ENCODE measurements at places on chromosomes 7 and 10.
A peak's percentile ranks its signal among the peaks of the same experiment; 100 is the strongest.

GRCh38 chr10:84783386-84783785 is 455.0 kb downstream of the CCSER2 start:
- peak; percentile 65 for DNase-seq

DNA sequence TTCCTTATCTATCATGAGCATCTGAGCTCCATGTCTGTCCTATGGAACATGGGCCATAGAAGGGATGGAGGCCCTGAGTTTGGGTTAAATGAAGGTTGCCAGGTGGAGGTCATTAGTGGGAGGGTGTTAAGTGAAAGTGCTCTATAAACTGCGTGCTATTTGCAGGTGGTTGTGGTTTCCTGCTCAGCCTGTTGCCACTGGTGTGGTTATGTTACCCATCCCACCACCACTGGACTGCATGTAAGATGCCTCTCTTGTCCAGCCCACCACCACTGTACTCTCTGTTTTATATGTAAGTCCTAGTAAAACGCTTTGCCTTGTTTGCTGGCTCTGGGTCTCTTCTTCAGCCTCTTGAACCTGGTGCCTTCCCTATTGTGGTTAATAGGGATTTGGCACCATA is 711.2 kb downstream of the SORCS3 start:
- no peak for DNase-seq

DNA sequence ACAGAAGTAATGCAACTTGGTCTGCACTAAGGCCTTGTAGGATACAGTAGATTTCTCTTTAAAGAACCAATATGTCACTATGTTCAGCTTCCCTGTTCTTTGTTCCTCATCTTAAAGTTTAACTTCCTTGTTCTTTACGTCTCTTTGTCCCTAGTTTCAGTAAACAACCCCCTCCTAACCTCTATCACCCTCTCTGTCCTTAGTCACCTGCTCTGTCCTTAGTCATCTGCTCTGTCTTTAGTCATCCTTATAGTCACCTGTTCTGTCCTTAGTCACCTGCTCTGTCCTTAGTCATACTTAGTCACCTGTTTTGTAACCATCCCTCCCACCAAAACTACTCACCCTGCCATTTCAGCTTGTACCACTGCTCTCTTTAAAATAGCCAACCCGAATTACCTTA is 144.6 kb upstream of the TMEM106B start:
- no peak for DNase-seq

GRCh38 chr10:110179220-110179619 is 28.2 kb upstream of the MXI1 start:
- DNase-seq, result no peak

- DNase-seq, result no peak
Observed at GRCh38 chr10:9268176-9268575, 1213.7 kb downstream of the GATA3 start.

GRCh38 chr10:120451968-120452367 is 5.1 kb upstream of the PLPP4 start:
- DNase-seq, result no peak

GRCh38 chr7:33841705-33842129 is 63.6 kb upstream of the BMPER start:
- no peak for DNase-seq

- DNase-seq, result no peak
Observed at GRCh38 chr10:782751-783648, 93.5 kb upstream of the DIP2C start.

- no peak for DNase-seq
Observed at GRCh38 chr10:86082556-86082955, 284.0 kb downstream of the GRID1 start.

DNA sequence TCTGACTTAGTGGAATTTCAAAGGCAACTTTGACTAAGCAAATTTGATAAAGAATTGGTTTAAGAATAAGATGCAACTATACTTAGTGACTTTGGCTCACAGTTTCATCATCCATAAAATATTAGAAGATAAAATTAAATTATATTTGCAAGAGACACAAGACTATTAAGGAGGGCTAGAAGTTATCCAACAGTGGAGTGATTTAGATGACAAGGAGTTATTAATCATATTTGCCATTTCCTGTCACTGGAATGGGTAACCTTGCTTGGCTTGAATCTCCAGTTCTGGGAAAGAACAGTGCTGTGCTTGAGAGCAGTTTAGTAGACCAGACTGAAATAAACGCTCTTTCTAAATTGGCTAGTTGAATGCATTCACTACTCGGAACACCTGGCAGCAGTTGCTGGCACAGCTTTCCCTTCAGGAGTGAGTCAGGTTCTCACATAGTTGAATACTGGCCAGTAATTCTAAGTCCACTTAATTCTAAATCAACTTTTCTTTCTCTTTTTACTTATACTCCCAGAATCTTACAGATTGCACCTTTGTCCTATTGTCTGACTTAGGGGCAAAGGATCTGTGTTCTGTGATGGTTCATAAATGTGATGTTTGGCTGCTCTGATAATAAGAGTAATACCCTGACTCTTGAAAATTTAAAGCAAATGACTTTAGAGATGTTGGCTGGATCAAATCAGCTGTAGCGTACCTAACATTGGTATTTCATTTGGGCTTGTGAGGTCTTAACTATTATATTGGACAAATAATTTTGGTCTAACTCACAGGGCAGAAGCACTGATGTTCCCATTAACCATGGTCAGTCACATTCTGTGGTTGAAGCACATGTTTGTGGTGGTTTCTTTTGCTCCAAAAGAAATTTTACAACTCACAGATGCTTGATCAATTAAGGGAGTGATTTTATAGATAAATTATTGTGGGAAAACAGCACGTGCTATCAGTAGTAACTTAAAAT is 16.6 kb downstream of the STMP1 start:
- DNase-seq, result no peak

DNA sequence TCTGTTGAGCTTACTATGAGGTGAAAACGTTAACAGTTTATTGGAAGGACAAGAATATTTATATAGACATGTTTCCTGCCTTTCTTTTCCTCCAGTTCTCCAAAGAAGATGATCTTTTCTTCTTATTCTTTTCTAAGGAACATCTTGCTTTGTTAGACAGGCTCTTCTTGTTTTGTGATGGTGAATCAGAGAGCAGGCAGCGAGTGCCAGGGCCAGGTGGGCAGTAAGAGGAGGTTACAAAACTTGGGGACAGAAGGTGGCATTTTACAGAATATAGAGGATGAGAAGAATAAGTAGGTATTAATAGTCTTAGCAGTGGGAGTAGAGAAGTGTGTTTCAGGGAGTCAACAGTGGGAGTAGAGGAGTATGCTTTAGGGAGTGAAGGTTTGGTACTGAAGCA is 223.6 kb downstream of the ARL4A start:
- DNase-seq, result no peak

DNA sequence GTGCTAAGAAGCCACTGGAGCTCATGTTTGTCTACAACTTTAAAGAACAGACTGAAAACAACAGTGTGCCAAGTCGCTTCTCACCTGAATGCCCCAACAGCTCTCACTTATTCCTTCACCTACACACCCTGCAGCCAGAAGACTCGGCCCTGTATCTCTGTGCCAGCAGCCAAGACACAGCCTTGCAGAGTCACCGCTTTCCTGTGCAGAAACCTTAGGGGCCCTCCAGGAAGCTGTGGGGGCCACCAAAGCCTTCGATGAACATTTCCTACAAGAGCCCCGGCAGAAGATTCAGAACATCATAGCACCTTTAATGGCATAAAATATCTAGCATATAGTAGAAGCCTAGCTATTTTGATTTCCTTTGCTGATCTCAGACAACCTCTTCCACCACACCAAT is 88.0 kb upstream of the PRSS58 start:
- DNase-seq, result no peak

- DNase-seq, result no peak
Observed at GRCh38 chr7:31478721-31479120, 35.2 kb upstream of the ITPRID1 start.

DNA sequence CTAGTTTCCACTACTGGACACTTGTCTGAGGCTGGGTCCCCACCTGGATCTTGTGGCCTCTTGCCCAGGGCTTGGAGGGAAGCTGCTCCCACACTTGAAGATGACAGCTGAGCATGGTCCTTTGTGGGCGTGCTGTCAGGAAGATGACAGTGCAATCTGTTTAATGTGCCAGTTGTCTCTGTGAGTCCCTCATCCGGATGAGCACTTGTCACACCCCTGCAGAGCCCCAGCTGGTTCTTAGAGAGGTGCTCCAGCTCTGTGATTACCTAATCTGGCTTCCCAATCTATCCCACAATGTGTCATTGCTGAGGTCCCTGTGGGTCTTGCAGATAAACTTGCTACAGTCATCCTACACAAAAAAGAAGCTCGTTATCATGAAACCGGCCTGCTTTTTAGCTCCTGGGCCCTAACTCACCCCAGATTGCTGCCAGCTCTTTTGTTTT is 34.8 kb upstream of the CCSER2 start:
- peak; percentile 63 for DNase-seq

GRCh38 chr10:79084012-79084971 is 15.5 kb downstream of the ZMIZ1 start:
- DNase-seq, result no peak

DNA sequence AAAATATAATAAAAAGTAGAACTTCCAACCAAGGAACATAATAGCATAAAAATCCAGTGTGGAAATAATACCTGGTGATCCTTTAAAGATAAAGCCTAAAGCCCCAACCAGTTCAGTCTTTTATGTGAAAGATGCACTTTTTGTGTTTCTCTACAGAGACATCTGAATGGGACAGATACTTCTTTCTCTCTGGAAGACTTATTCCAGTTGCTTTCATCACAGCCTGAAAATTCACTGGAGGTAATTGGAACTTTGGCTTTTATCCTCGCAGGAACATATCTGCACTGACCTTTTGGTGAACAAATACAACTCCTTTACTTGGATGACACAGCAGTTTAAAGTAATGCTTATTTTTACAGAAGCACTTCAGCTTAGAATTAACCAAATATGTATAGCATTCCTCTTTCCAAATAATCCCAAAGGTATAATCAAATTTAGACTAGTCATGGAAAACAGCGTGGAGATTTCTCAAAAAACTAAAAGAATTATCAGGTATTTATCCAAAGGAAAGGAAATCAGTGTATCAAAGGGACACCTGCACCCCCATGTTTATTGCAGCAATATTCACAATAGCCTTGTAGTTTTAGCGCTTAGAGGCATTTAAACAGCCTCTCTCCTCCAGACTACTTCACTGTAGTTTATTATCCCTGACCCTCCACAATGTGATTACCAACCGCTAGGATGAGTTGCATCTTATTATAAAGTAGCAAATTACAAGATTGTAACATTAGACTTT is 16.8 kb downstream of the HNRNPA2B1 start:
- no peak for DNase-seq

- no peak for DNase-seq
Observed at GRCh38 chr10:12098966-12099365, 30.2 kb downstream of the DHTKD1 start.

- DNase-seq, result no peak
Observed at GRCh38 chr7:29612596-29612995, 49.0 kb downstream of the PRR15 start.

- no peak for DNase-seq
Observed at GRCh38 chr7:138478499-138478908, 18.4 kb downstream of the TRIM24 start.

DNA sequence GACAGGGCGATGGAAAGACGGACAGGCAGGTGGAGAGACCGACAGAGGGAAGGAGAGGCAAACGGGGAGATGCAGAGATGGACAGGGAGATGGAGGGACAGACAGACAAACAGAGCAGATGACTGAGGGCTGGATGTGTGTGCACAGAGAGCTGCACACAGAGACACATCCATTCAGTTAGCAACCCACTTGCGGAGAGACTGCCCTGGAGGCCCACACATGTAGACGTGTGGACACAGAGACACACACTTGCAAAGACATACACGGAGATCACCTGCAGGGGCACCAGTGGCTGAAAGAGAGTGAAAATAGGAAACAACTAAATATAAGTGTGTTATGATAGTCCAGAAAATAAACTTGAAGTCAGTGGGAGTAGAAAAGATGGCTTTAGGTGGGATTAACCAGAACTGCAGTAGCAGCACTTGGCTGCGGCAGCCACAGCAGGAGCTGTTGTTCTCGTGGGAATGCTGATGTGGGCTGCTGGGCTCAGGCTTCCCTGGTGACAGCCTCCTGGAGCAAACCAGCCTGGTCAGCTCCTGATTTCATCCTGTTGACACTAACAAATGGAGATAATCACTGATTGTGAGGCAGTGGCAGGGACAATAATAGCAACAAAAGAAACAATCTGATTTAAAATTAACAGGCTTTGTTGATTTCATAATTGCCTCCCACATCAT is 134.1 kb downstream of the CCNY start:
- DNase-seq, result no peak

GRCh38 chr10:75466886-75467285 is 35.5 kb downstream of the LRMDA start:
- DNase-seq, result no peak

DNA sequence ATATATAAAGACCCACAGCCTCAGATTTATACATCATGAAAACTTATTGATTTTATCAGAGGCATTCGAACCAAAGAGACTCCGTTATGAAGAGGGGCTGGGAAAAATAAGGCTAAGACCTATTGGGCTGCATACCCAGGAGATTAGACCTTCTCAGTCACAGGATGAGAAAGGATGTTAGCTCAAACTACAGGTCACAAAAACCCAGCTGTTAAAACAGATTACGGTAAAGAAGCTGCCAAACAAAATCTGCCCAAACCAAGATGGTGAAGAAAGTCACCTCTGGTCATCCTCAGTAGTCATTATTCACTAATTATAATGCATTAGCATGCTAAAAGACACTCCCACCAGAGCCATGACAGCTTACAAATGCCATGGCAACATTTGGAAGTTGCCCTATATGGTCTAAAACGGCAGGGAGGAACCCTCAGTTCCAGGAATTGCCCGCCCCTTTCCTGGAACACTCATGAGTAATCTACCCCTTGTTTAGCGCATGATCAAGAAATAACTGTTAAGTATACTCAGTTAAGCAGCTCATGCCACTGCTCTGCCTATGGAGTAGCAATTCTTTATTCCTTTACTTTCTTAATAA is 362.5 kb upstream of the PCDH15 start:
- no peak for DNase-seq

DNA sequence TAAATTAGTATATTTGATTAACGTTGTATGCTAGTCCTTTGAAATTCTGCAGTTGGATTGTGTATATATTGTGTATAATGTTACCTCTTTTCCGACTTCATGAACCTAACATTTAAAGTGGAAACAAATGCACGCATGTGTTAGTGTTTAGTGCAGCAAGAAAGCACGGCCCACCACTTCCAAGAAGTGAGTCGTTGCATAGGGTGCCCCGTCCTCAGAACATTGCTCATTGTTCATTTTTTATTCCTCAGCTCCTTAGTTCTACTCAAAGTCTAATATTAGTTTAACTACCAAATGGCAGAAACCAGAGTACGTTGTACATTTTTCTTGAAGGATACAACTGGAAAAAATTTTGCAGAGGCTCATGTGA is 407.6 kb downstream of the AUTS2 start:
- no peak for DNase-seq

DNA sequence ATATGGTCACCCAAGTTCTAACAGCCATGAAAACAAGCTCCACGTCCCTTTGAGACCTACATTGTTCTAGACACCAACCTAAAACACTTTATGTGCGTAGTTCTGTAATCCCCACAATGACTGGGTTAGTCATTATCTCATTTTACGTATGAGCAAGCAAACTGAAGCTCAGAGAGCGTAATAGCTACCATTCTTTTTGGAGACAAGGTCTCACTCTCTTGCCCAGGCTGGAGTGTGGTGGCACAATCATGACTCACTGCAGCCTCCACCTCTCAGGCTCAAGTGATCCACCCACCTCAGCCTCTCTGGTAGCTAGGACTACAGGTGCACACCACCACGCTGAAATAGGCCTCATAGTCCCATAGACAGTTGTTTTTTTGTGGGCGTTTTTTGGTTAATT is 10.5 kb downstream of the DAGLB start:
- DNase-seq, result no peak

Measured in SK-N-DZ (cell line).